Posterior cingulate gyrus (tissue), 11 donors: ENCODE measurements at places on chromosomes 2 and 18.

DNA sequence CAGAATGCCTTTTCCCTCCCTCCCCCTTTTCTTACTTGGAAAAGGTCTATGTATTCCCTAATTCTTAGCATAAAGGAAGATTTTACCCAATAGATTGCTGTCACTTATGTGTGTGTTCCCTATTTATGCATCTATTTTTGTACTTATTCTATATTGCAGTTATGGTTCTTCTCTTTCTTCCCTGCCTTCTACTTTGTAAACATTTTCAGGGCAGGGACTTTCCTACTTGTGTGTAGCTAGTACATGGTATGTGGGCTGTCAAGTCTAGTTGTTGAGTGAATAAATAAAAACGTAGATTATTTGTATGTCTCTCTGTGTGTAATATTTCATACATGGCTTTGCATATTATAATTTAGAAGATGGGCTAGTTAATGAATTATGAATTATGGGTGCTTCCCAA is 45.3 kb downstream of the PSMD14 start:
- no peak for DNase-seq

- DNase-seq = no peak
Measured at GRCh38 chr2:210169516-210170195, 1.6 kb downstream of the KANSL1L start.

GRCh38 chr2:86078774-86079545 is 26.7 kb downstream of the POLR1A start:
- no peak for DNase-seq

- no peak for DNase-seq
Measured at GRCh38 chr2:196959281-196959680, 32.8 kb upstream of the PGAP1 start.

GRCh38 chr2:2332381-2332780 is 1.3 kb upstream of the MYT1L start:
- no peak for DNase-seq
